ENCODE measurements at places on chromosomes 2 and 18.

- peak; percentile 27 for DNase-seq
These were observed 4.2 kb downstream of the CLK1 start for GRCh38 chr2:200860092-200860795.

DNA sequence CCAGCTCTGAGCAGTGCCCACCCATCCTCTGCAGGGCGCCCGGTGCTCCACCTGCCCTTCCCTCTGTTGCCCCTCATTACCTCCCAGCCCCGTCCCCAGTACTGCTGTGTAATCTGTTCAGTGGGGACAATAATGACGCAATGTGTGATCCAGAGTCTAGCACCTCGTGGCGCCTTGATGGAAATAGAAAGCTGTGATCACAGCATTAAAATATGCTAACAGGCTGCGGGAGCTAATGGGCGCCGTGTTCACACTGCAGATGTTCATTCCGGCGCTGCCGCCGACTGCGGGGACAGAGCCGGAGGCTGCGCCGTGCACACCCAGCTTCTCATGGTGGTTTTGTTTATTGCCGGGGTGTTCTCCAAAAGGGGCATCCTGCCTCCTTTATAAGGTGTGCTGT, 235.2 kb downstream of the LDLRAD4 start:
- no peak for DNase-seq

DNA sequence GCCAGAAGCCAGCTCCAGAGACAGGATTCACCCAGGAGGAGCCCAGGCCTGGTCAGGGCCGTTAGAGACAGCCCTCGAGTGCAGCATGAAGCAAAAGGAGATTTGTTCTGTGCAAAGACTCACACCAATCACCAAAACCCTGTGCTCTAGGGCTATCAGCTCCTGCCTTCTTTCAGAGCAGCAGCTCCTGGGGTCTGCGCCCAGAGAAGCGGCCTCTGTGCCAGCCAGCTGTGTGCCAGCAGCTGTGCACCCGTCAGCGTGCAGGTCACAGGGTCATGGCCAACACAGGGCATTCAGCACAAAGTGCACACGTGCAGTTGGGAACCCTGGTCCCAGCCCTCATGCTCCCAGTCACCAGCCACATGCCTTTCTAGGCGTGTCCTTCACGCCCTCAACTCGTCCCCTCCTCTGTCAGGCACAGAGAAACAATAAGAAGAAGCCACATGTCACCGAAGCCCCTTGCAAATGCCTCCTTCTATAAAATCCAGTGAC, 49.3 kb downstream of the ZNF516 start:
- DNase-seq = no peak

DNA sequence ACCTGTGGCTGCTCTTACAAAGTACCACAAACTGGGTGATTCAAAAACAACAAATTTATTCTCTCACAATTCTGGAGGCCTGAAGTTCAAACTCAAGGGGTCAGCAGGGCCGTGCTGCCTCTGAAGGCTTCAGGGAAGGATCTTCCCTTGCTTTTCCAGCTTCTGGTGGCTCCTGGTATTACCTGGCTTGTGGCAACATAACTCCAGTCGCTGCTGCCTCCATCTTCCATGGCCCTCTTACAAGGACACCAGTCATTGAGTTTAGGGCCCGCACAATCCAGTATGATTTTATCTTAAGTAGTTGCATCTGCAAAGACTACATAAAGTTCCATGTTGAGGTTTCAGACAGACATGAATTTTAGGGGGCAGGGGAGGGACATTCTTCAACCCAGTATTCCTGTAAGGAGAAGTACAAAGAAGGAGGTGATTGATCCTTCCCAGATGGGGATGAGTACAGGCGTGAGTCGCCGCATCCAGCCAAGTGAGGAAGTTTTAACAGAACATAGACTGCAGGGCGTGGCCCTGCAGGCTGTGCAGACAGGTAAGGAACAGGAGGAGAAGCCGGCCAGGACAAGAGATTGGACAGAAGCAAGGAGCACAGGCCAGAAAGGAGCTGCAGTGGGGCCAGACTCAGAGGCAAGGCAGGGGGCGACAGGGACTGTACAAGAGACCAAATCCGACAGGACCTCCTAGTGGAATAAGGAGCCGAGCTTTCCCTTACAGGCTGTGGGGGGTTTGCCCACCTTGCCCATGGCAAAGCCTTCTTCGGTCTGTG, 44.4 kb upstream of the BZW1 start:
- DNase-seq = no peak

DNA sequence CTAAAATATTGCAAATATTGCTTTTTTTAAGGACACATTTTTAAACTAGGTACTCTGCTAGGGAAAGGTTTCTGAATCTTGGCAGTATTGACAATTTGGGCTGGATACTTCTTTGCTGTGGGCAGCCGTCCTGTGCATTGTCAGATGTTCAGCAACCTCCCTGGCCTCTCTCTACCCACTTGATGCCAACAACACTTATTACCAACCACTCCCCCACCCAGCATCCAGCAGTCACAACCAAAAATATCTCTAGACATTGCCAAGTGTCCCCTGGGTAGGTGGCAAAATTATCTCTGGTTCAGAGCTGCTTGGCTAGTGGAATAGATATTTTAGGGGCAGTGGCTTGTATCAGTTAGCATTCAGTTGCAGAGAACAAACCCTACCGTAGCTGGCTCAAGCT, 114.3 kb upstream of the PNPT1 start:
- DNase-seq = no peak

DNA sequence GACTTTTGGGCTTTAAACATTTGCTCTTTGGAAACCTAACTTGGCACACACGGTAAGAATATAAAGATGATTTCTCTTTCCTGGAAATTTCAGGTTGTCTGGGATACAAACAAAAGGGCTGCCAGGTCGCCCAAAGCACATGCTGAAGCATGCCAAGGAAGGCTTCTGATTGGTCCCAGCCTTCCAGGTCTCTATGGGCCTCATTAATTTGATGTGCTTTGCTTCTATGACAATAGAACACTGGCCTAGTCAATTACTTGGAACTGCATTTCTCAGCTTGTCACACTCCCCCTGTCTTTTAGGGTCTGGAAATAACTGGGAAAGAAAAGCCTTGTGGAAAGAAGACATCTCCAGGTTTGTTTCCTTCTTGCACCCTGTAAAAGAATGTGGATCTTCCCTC, 228.9 kb downstream of the ADCYAP1 start:
- DNase-seq = no peak

DNA sequence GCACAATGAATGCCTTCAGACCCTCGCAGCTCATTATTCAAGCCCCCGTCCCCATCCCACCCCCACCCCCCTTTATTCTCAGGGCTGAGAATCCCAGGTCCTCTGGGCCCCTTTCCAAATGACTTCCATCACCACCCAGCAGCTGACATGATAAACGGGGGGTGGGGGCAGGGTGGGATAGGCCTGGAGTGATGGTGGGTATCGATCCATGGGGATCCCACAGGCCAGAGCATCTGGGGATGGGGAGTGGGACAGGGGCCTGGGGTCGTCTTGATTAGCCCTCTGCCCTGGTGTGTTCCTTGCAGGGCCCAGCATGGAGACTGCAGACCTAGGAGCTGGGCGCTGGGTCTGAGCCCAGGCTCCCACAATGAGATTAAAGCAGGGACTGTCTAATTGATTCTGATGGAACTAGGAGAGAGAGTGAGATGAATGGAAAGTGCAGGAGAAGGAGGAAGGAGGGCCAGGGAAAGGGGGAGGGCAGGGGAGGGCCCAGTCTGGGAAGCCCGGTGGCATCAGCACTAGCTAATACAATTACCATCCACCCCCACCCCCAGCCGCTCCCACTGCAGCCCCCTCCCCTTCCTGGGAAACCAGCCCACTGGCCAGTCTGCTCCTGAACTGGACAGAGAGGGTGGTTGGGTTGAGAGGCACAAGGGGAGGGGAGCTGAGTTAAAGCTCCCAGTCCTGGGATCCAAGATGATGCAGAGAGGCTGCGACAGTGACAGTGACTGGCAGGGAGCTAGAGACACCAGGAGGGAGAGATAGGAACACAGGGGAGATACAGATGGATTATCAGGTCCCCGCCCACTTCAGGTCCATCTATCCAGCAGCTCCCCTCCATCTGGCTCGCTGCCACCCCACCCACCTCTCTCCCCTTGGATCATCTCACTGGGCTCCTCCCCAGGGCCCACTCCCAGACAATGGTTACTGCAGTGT, 13.1 kb upstream of the TNS1 start:
- no peak for DNase-seq

- DNase-seq = no peak
These were observed 19.3 kb upstream of the MGAT5 start for GRCh38 chr2:134234535-134234934.

GRCh38 chr2:71496156-71496770, 42.9 kb downstream of the DYSF start:
- DNase-seq = no peak

DNA sequence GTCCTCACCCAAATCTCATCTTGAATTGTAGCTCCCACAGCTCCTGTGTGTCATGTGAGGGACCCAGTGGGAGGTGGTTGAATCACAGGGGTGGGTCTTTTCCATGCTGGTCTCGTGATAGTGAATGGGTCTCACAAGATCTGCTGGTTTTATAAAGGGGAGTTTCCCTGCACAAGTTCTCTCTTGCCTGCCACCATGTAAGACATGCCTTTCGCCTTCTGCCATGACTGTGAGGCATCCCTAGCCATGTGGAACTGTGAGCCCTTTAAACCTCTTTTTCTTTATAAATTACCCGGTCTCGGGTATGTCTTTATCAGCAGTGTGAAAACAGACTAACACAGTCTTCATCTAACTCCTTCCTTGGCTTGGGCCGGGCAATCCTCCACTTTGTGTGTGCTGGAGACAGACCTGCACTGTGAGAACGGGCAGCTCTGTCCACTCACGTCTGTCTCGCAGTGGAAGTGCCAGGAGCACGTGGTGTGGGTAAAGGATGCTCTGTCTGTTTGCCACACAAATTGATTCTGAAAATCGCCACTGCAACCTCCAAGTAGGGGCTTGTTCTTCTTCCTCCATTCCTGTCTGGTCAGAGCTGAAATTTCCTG, 47.6 kb upstream of the OTOS start:
- DNase-seq = no peak

GRCh38 chr18:40013001-40013609, 1941.9 kb upstream of the PIK3C3 start:
- no peak for DNase-seq

DNA sequence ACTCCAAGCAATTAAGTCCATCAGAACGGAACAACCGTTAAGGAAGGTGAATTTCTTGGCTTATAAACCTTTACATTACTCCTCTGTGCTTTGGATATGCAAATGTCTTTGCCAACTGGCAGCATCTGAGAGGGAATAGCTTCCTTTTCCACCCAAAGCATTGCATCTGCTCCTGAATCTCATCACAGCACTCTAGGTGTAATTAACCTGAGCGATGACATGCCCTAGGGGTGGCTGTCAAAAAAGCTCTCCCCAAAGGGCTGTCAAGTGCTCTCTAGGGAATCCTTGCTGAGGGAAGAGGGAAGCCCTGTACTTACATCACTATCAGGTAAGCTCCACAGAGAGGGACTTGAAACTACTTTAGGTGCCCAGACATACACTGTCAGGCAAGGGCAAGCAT, 5.5 kb upstream of the SMARCAL1 start:
- no peak for DNase-seq

- no peak for DNase-seq
These were observed 52.6 kb downstream of the CXCR4 start for GRCh38 chr2:136065384-136065783.

DNA sequence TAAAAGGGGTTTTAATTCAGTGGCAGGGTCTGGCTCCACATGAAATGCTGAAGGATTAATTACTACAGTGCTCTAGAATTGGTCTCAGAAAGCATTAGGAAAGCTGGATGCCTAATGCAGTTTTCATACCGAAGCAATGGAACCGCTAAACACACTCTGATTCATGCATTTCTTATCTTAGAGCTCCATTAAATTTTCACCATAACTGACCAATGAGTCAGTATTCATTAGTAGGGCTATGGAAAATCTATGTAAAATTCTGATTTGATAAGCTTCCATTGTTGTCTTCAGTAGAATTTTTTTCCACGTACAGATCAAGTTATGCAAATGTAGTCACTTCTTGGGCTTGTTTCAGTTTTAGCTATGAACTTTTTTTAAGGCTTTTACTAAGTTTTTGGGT, 359.9 kb downstream of the ARHGAP15 start:
- no peak for DNase-seq

DNA sequence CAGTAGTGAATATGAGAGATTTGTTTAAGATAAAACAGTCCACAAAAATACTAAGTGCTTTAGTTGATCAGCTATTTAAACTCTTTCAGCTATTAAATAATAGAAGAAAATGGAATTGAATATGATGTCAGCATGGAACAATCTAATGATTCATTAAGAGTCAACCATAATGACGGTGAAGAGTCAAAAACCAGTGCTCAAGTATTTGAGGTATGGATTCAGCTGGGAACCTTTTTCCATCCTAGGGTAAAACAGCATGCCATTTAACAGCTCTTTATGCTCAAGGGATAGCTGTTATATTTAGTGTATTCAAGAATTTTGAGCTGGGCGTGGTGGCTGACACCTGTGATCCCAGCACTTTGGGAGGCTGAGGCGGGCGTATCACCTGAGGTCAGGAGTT, 29.7 kb downstream of the CARF start:
- DNase-seq = no peak

DNA sequence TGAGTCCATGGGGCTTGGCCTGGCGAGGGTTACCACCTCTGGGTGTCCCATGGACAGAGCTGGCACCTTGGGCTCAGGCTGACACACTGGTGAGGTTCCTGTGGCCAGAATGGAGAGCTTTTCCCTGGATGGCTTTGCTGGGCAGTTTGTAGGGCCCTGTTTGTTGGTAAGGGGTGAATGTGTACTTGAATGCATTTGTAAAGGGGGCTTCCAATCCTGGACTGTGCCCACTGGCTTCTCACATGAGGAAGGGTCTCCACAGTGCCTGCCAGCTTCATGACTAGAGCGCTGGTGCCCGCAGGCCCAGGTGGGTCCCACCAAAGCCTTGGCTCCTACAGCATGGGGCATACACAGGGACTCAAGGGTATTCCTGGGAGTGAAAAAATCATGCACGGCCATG, 103.5 kb upstream of the SIX2 start:
- no peak for DNase-seq

DNA sequence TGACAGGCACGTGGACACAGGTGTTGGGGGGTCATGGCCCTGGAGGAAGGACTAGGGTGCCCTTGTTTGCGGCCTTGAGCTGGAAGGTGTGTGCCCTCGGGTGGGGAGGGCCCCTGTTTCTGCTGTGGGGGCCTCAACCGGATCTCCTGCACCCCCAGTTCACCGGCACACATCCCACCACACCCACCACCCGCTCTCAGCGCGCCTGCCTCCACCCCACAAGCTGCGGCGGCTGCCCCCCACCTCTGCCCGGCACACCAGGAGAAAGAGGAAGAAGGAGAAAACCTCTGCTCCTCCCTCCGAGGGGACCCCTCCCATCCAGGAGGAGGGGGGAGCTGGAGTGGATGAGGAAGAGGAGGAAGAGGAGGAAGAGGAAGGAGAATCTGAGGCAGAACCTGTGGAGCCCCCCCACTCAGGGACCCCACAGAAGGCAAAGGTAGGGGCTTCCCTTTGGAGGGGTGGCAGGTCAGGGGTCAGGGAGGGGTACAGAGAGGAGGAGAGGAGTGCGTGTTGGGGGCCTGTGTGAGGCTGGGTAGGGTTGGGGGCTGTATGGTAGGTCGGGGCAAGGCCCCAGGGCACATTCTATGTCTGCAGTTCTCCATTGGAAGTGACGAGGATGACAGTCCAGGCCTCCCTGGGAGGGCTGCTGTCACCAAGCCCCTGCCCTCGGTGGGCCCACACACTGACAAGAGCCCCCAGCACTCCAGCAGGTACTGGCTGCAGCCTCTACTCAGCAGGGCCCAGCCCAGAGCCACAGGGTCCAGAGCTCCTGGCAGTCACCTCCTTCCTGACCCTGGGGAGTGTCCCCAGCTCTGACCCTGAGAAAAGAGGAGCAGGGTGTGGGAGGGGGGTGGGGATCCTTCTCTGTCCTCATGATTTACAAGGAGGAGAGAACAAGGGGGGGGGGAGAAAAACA, 1.8 kb downstream of the SLC4A3 start:
- DNase-seq = no peak

Measured in effector memory CD4-positive, alpha-beta T cell (primary cell).